Stimulated activated naive CD4-positive, alpha-beta T cell (primary cell): ENCODE measurements at places on chromosomes 1 and 21.

GRCh38 chr1:224640018-224640417, 23.9 kb downstream of the CNIH3 start:
- DNase-seq, result no peak

- no peak for DNase-seq
Measured at GRCh38 chr1:86618358-86618757, 71.5 kb downstream of the CLCA4 start.

DNA sequence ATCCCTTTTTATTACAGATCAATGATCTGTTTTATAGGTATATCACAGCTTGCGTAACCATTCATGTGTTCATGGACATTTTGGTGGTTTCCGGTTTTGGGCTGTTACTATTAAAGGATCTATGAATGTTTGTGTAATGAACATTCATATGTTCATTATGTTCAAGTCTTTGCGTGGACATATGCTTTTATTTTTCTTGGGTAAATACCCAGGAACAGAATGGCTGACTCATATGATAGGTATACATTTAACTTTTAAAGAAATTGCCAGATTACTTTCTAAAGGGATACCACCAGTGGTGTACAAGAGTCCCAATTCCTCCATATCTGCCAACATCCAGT, 73.7 kb downstream of the SPATA46 start:
- DNase-seq, result no peak

DNA sequence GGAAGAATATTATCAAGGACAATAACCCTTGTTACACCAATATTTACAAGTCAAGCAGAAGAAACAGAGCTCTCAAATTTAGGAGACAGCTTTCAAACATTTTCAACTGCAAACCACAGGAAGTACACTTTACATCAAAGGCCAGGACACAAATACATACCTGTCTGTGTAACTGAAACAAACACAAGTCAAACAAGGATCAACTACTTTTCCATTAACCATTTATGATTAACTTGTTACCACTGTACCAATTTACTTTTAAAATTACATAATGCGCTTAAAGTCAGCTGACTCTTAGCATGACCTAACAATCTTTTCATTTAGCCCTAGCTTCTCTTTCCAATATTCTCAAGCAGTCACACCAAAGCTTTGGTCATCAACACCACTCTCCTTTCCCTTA, 43.5 kb downstream of the TRIM33 start:
- no peak for DNase-seq

DNA sequence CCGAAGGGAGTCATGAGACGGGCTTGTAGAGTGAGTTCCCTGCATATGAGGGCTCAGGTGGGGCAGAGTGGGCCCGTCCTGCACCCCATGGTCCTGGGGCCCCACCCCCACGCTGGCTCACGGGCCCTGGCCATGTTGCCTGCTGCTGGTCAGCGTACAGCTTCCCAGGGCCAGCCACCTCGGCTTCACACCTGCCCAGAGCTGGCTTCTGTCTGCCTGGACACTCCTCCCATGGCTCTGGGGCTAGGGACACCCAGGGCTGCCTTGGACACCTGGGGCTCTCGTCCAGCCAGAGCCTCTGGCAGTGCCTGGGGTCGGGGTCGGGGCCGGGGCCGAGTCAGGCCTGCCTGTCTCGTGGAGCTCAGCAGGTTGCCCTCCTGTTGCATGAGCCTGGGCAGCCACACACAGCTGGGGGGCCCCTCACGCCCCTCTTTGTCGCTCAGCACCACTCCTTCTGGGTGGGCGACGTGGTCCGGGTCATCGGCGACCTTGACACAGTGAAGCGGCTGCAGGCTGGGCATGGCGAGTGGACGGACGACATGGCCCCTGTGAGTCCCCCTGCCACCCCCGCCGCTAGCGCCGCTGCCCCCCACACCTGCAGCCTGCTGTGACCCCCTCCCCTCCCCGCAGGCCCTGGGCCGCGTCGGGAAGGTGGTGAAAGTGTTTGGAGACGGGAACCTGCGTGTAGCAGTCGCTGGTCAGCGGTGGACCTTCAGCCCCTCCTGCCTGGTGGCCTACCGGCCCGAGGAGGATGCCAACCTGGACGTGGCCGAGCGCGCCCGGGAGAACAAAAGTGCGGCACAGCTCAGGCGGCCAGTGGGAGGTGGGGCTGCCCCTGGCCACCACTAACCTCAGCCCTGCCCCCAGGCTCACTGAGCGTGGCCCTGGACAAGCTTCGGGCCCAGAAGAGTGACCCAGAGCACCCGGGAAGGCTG, 5.5 kb upstream of the MMP23B start:
- no peak for DNase-seq

DNA sequence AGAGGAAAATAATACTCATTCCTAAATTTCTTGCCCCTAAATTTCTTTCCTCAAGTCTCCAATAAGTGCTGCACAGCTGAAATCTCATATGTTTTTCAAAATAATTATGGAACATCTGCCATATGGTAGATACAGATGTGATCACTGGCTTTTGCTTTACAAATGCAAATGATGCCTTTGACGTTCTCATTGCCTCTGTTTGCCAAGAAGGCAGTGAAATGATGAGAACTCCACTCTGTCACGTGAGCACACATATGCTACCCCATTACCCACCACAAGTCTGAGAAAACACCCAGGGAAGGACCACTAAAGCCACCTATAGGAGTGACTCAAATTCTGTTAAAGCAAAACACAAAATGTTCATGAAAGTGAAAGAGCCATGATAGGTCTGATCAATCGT, 43.9 kb downstream of the DSCAM start:
- DNase-seq, result no peak

GRCh38 chr1:76764638-76765454, 102.4 kb upstream of the ST6GALNAC5 start:
- no peak for DNase-seq

GRCh38 chr1:1215080-1215676, 1.2 kb upstream of the TNFRSF4 start:
- no peak for DNase-seq

DNA sequence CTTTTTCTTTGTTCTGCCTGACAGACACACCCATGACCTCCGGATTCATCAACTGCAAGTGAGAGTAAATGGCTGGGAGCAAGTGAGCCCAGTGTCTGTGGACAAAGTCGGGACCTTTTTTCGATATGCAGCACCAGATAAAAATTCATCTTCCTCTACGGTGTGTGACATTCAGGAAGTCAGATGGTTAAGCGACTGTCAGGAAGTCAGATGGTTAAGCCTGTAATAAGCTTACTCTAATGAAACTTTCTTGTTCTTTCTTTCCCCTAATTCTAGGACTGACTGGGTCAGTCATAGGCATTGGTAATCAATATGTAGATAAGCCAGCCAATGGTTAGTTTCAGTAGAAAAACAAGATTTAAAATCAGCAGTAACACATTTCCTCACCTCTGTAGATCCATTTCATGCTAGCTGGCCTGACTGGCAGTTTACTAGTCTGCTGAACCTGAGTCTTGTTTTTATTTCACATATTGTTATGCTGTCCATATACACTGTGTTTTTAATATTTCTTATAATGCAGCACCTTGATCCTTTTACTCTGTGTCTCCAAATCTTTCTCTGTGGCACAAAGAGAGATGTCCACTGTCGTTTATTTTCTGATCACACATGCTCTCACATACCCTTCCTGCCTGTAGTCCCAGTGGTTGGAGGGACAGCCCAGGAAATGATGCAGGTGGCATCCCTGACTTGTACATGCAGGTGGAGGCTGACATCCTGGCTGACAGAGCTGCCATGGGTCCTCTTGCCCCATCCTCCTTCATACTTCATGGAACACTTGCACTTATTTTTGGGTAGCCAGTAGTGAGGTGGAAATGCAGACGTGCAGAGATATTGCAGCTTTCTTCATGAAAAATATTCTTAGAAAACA, 115.8 kb downstream of the VPS13D start:
- peak; percentile 35 for DNase-seq

DNA sequence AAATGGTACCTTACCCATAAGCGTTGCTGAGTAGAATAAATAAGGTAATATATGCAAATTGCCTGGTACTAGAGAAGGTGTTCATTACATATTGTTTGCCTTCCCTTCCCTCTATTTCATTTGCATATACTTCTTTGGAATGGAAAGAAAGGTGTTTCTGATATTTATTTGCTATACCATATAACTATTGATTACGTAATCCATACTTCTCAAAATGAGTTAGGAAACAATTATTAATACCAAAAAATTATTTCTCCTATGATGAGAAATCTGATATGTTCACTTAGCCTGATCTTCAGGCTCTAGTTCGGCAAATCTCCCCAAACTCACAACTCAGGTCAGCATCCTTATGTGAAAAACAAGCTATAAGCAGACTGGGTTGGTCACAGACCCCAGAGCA, 119.3 kb downstream of the DAB1 start:
- DNase-seq, result no peak

GRCh38 chr1:184748740-184749139, 5.9 kb downstream of the EDEM3 start:
- DNase-seq, result no peak

DNA sequence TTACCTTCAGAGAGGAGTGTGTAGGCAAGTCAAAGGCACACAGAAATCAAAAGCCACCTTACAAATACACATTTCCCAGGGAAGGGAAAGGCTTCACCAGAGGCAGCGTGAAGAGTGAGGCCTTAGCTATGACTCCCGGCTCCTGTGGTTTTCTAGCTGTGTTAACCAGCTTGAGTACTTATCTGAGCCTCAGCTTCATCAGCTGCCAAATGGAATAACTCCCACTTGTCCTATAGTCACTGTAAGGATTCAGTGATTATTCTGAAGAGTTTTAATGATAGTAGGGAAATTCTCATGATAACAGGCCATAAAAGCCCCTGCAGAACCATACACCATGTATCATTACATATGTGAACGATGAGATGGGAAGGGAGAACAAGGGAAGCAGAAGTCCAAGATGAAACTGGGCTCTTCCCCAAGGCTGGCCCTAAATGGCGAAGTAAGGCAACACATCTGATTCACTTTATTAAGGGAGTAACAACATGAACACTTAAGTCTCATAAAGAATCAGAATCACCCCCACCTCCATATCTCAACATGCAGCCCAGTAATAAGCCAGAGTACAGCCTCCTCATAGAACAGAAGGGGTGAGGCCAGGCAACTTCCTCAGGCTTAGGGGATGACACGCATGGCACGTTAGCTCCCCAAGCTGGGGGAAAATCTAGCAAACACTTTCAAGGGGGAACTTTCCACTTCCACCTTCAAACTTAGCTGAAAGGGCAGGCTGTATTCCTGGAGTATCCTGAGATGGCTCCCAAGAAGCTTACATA, 63.7 kb downstream of the SLC66A1 start:
- DNase-seq, result no peak
